ENCODE measurements at places on chromosomes 2 and 18.

GRCh38 chr2:10538224-10538894 is 90.2 kb upstream of the ODC1 start:
- no peak for DNase-seq

- no peak for DNase-seq
Measured at GRCh38 chr2:169365029-169365480, 2.7 kb upstream of the LRP2 start.

- no peak for DNase-seq
Measured at GRCh38 chr18:8901019-8901418, 195.7 kb downstream of the MTCL1 start.

GRCh38 chr18:74284980-74285355 is 6.8 kb downstream of the CYB5A start:
- DNase-seq, result no peak

GRCh38 chr2:119481501-119482455 is 42.5 kb downstream of the SCTR start:
- DNase-seq, result no peak

DNA sequence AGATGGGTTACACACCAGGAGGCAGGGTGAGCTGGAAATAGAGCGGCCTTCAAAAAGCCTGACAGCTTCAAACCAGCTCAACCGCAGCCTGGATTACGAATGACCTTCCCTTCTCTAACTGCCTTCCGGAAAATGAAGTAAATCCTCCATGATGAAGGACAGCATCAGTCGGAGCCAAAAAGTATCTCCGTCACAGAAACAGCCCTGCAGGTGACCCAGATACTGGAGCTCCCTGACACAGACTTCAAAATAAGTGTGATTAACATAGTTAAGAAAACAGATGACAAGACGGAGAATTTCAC is 10.3 kb upstream of the CIB4 start:
- no peak for DNase-seq

DNA sequence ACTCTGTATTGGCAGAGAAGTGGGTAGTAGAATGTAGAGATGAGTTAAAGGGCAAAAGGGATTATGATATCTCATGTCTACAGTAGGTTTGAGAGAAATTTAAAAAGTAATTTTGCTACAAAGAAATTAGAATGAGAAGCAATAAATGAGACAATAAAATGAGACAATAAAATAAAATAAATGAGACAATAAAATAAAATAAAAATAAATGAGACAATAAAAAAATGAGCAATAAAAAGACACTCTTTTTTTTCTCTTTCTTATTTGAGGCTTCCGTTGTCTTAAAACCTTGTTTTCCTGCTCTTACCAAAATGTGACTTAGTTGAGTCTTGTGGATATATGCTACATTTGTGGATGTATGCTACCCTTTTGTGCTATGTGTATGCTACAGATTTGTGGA is 615.4 kb upstream of the PKDCC start:
- DNase-seq, result no peak

DNA sequence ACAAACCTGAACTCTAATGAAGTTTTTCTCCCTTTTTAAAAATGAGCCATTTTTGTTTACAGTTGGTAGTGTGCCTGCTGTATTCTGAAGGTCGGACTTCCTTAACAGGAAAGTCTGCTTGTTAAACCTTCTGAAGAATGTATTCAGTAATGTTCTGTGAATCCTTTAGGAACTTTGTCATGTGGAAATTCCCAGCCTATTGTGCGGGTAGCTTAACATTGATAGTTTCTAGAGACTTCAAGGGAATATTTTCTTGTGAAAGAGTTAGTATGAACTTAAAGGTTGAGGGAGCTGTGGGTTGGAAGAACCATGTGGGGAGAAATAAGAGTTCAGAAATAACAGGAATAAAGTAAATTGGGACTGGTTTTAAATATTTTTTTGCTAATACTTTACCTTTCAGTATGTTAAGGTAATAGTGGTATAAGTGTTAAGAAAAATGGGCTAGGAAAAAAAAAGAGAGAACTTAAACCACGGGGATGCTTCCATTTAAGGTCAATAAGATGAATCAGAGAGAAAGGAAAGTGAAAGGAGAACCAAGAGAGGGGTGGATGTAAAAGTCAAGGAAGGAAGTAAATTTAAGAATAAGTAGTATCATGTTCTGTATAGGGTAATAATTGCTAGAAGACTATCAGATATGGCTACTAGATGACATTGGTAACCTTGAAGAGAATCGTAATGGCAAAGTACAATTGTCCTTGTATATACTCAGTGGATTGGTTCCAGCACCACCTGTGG is 90.5 kb downstream of the PMS1 start:
- no peak for DNase-seq

- DNase-seq, result no peak
Measured at GRCh38 chr2:225894236-225894980, 494.9 kb downstream of the NYAP2 start.

DNA sequence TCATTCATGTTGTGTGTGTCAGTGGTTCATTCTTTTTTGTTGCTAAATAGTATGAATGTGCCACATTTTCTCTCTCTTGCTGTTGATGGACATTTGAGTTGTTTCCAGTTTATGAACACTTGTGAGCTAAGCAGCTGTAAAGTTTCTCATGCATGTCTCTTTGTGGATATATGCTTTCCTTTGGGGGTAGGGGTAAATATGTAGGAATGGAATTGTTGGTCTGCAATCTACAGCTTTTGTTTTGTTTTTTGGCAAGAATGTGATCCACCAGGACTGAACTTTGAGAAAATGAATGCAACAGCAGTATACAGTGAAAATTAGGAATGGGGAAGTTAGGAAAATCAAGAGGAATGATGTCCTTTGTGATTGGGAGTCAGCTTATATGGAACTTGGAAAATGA is 226.3 kb downstream of the CDCA7 start:
- DNase-seq, result no peak

DNA sequence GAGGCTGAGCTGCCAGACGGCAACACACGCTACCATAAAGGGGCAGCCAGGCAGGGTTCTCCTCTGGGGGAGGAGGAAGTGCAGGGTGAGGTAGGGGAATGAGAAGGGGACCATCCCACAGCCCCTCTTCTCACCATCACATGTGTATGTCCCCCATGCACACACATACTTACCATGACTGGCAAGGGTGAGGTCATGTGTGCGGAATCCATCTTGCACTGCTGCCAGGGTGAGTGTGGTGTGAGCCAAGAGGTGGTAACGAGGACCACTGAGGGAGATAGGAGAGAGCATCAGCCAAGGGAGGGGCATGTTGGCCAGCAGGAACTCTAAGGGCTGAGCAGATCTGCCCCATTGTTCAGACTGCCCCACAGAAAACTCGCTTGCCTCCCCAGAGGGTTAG is 7.1 kb downstream of the WDR54 start:
- DNase-seq, result no peak

- no peak for DNase-seq
Measured at GRCh38 chr2:43569921-43570320, 25.9 kb downstream of the THADA start.

DNA sequence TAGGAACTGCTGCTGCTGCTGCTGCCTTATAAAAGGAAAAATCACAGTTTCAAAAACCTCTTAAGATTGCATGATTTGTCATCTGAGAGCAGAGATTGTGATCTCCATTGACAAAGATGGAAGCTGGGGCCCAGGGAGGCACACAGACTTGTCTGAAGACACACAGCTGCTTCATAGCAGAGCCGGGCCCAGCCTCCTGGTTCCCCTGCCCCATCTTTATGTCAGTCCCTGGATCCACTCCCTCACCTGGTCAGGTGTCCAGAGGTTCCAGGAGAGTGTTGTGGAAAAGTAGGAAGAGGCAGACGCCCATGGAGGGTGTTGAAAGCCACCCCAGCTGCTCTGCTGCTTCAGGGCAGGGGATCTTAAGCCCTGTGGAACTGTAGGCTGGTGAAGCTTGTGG is 20.0 kb downstream of the STEAP3 start:
- no peak for DNase-seq

- no peak for DNase-seq
Measured at GRCh38 chr2:25243995-25244394, 75.6 kb upstream of the POMC start.

- DNase-seq, result no peak
Measured at GRCh38 chr18:8811115-8811514, 105.8 kb downstream of the MTCL1 start.

GRCh38 chr2:197159661-197160211 is 150.8 kb downstream of the ANKRD44 start:
- no peak for DNase-seq

- no peak for DNase-seq
Measured at GRCh38 chr18:27996801-27997272, 180.1 kb downstream of the CDH2 start.

DNA sequence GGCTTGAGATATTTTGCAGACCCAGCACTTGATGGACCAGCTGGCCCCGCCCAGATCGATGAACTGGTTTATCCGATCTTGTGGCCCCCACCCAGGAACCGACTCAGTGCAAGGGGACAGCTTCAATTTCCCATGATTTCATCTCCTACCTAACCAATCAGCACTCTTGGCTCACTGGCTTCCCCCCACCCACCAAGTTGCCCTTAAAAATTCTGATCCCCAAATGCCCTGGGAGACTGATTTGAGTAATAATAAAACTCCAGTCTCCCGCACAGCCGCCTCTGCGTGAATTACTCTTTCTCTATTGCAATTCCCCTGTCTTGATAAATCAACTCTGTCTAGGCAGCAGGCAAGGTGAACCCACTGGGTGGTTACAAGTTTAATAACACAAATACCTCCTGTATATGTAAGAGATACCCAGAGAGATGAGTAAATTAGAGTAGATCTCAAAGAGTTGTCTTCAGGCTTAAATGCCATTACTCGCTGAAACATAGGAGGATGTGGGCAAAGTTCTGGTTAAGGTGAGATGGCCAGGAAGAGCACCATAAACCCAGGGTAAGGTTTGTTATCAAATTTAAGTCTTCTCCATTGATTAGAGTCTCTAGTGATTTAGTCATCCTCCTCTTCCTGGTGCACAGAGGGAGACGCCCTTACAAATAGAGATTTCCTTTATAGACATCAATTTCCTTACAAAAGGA is 222.8 kb downstream of the ARL4C start:
- DNase-seq, result no peak

DNA sequence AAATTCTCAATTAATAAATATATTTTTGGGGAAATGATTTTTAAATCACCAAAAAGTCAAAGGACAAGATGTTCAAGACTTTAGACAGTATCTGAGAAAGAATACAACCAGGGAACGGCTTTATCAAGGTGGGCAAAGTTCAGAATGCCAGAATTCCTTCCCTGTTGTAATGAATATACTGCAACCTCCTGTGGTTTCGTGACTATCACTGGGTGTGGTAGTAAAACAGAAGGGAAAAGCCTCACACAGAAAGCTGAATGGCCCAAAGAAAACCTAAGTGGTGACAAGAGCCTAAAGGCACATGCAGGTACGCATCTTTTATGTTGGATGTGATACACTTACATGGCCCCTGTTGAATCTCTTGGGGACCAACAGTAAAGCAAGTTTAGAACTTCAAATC is 37.1 kb downstream of the MBD2 start:
- DNase-seq, result no peak

DNA sequence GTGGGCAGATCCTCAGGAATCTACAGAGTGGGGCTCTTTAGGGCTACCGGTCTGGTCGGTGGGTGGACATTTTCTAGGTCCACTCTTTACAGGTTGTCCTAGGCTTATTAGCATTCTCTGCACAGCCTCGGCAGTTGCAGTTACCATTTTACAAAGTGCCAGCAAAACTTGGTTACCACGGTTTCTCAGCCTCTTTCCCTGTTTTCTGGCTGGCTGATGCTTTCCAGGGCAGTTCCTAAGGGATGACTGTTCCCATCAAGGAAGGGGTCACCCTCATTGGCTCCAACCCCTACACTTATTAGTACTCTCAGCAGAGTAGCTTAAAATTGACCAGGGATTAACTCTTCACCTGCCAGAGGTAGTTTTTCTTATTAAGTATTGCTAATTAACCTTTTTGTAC is 2.0 kb upstream of the AQP4 start:
- no peak for DNase-seq

DNA sequence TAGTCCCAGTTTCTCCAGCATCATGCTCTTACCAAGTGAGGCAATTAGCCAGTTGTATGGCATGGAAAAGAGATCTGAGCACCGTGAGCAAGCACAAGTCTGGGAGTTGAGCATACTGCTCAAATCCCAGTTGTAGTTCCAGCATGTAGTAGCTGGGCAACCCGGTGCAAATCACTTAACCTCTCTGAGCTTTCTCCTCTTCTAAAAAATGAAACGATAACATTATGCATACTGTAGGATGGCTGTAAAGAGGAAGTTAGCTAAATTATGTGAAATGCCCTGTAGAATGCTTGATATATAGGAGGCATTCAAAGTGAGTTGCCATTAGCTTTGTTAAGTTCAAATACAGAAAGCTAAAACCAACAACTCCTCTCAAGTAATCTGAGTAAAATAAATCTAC is 164.0 kb upstream of the ZEB2 start:
- DNase-seq, result no peak

DNA sequence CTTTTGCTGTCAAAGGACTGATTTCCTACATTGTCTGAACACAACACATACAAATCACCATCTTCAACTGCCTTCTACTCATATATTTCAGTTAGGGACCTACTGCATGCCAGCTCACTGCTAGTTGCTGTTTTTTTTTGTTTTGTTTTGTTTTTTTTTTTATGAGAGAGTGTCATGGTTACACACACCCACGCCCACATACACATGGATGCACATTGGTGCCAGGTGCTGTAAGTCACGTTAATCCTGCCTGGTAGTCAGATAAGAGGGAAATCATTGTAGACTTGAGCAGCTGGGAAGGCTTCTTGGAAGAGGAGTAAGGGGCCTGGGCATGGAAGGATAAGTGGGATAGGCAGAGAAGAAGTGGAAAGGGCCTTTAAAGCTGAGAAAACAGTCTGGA is 209.9 kb downstream of the TDRD15 start:
- DNase-seq, result no peak

DNA sequence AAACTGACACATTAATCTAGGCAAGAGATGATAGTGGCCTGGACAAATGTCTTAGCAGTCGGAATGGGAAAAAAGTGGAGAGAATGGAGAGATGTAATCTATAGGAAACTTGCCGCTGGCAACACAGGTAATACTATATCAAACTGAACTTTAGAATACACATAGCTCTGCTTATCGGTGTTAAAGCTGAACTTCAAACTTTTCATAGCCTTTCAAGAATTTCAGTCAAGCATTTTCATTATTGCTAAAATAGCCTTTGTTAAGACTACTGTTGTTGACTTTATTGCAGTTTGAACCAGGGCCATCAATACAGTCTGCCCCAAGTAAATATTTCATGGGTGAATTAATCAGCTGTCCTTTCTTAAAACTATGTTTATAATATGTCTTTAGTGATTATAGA is 12.9 kb upstream of the CHST9 start:
- DNase-seq, result no peak

- DNase-seq, result no peak
Measured at GRCh38 chr2:113965644-113966043, 75.8 kb downstream of the ACTR3 start.

- DNase-seq, result no peak
Measured at GRCh38 chr2:176851200-176851888, 361.2 kb upstream of the HNRNPA3 start.

All from activated T-cell treated with anti-CD3 and anti-CD28 coated beads, Interleukin-2, amount 50 U/mL, for 1 hour (primary cell).